ENCODE measurements at places on chromosomes 3 and 15.

GRCh38 chr3:194425399-194425798 lies 26.3 kb upstream of the GP5 start:
- no peak for DNase-seq

DNA sequence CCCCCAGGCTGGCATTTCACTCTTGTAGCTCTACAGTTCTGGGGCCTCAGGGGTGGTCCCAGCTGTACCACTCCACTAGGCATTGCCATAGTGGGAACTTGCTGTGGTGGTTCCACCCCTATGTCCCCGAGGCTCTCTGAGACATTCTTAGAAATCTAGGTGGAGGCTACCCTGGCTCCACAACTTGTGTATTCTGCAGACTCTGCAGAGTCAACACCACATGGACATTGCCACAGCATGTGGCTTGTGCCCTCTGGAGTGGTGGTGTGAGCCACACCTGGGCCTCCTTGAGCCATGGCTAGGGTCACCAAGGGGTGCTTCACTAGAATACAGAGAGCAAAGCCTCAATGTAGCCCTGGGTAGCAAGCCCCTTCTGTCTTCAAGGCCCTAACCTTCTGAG lies 54.4 kb upstream of the STRIT1 start:
- no peak for DNase-seq

- DNase-seq, result peak; percentile 30
These were observed 27.6 kb downstream of the FBXW12 start for GRCh38 chr3:48399387-48400172.

- no peak for DNase-seq
These were observed 21.9 kb upstream of the ATP8B4 start for GRCh38 chr15:50140983-50141382.

DNA sequence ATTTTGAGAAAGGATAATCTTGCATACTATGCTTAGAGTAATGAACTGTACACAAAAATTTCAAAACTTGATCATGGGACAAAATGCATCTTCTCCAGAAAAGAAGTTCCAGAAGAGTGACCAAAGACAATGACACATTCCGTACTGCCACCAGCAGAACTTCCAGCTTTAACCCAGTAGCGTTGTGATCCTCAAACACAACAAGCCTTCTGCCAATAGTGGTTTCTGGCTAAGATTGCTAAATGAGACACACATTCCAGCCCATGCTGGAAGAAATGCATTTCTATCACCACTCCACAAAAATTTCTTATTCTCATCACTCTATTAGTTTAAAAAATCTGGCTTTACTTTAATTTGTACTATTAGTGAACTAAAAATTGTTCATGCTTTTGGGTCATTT lies 334.9 kb downstream of the TBC1D5 start:
- DNase-seq, result no peak

DNA sequence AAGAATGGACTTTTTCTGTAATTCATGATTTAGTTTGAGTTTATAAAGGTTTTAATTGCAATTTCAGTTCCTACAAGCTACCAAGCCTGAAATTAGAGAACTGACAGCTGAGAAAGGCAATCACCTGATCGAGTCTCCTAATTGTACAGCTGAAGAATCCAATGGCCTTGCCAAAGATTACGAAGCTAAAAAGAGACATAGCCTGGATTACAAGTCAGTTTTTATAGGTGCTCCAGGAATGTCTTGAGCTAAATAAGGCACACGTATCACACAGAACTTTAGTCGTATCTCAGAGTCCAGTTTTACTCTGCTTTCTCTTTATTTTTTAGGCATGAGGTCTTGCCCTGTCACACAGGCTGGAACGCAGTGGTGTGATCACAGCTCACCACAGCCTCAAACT lies 6.6 kb downstream of the DPH3 start:
- DNase-seq, result no peak

- DNase-seq, result no peak
These were observed 25.6 kb downstream of the RHOA start for GRCh38 chr3:49386056-49386756.

- no peak for DNase-seq
These were observed 118.9 kb downstream of the MTHFS start for GRCh38 chr15:79777916-79778315.

DNA sequence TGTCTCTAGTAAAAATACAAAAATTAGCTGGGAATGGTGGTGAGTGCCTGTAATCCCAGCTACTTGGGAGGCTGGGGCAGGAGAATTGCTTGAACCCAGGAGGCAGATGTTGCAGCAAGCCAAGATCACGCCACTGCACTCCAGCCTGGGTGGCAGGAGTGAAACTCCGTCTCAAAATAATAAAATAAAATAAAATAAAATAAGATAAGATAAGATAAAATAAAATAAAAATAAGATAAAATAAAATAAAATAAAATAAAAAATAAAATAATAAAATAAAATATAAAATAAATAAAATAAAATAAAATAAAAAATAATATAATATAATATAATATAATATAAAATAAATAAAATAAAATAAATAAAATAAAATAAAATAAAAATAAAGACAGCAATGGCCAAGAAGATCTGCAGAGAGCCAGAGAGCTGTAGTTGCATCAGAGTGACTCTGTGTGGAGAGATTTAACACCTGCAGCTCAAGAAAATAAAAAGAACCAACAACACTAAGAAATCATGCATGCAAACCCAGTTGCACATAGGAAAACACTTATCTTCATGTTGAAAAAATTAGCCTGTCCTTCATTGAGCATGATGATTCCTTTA lies 25.9 kb downstream of the LIPH start:
- no peak for DNase-seq

DNA sequence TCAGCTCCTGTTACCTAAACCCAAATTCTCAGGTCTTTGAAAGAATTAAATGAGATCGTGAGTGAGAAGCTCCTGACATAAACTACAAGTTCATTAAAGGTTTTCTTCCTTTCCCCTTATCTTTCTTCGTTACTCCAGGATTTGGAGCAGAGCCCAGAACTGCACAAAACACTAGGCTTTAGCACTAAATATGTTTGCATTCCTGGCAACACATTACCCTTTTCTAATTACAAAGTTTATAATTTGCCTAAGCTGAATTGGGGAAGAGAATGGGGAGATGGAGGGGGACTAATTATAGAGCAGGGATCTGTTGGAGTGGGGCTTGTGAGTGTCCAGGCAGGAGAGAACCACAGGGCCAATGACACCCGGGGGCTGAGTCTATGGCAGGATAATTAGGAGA lies 109.7 kb downstream of the SV2B start:
- no peak for DNase-seq

DNA sequence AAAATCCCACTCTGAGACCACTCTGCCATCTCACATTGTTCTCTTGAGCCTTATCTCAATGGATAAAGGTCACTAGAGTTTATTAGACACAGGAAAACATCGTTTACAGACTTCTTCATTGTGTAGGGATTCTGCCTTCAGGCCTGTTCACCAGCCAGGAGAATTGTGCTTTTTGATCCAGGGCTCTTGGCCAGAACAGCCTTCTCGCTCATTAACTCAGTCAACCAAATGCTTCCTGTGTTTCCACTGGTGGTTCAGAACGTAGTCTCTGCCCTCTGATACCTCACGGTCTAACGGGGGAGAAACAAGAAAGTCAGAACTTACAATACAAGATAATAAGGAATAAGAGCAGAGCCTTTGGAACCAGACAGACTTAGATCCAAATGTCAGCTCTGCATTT lies 54.2 kb upstream of the TSEN2 start:
- DNase-seq, result no peak

DNA sequence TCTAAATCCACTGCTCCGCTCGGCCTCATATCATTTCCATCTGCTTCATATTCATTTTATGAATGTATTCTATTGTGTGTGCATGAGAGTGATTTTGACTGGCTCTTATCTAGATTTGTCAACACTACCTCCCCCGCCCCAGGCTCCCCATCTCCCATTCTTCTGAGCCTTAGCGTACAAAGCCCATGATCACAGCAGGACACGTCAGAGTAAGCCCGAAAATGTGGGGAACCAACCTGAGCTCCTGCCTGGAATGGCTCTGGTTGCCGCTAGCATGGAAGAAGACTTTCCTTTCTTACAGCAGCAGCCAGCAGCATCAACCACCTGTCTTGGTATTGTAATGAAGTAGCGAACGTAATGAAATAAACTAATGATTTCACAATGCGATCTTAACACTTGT lies 61.4 kb downstream of the GABRB3 start:
- DNase-seq, result no peak

DNA sequence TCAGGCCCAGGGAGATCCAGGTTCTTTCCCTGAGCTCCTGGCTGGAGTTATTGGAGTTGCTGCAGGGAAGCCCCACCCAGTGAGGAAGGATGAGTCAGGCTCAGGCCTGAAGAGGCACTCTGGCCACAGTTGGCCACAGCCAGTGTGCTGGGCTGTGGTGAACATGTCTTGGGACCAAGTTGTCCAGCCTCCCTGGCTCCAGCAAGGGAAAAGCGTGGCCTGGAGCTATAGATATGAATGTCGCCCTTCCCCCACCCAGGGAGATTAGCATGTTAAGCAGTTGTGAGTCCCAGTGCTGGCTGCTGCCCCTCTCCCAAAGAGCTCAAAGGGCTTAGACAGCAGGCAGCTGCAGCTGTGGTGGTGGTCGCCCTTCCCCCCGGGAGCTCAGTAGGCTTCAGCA lies 963.2 kb downstream of the ROBO2 start:
- DNase-seq, result no peak

GRCh38 chr15:27254055-27254454 lies 283.1 kb downstream of the GABRG3 start:
- DNase-seq, result no peak

GRCh38 chr3:150248116-150248887 lies 159.8 kb upstream of the TSC22D2 start:
- DNase-seq, result no peak

DNA sequence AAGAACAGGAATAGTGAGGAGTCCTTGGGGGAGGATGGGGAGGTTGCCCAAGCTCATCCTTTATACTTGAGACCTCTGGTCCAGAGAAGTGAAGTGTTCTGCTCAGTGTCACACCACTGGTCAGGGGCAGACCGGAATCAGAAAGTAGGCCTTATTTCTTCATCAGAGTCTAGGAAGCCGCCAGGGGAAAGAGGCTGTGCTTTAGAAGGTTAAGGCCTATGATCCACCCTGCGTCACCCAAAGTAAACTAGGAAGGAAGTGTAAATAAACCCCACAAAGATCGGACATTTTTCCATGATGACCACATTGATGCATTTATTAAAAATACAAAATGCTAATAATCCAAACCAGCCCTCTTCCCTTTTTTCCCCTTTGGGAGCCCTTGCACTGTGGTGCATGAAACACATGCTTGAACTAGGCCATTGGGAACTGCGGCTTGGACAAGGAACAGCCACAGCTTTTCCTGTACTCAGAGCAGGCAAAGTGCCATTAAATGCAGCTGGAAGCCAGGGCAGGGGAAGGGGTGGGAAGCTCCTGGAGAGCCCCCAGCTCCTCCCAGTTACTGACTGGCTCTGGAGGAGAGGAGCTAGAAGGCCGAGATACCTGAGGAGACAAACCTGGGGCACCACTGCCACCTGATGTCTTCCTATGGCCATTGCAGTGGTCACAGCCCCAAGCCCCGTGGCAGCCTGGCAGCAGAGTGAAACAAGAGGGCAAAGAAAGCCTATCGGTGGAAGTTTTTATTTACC lies 37.0 kb downstream of the CDC25A start:
- DNase-seq, result peak; percentile 87

GRCh38 chr3:20683910-20684309 lies 497.9 kb upstream of the SGO1 start:
- no peak for DNase-seq

DNA sequence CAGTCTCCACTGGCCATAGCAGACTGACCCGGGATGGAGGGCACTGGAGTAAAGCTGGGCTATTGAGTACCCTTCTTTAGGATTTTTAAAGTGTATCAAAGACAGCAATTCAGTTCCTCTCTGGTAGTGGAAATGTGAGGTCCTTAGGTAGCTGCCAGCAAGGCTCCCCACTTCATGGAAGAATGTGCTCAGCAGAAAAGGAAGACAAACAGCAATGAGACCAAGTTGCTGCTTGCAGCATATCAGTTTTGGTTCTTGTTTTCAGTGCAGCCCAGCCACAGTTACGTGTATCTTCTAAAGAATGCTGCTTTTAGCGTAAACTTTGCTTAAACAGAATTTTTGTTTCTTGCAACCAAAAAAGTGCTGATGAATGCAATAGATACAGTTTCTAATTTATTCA lies 374.0 kb upstream of the CBLB start:
- DNase-seq, result no peak

DNA sequence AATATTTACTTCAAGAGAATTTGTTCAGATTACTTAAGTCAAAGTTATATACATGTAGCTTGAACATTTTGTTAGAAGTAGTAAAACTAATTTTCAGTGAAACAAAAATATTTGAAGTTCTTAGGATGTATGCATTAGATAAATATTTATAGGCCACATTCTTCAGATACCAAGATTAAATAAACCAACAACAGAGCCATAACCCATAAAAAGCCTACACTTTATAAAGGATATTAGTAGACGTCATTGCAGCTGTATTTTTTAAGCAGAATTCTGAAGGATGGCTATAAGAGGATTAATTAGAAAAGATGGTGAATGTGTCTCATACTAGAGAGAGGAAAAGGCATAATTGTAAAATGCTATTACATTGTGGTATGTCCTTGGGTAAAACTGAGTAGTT lies 449.7 kb upstream of the ALCAM start:
- no peak for DNase-seq

DNA sequence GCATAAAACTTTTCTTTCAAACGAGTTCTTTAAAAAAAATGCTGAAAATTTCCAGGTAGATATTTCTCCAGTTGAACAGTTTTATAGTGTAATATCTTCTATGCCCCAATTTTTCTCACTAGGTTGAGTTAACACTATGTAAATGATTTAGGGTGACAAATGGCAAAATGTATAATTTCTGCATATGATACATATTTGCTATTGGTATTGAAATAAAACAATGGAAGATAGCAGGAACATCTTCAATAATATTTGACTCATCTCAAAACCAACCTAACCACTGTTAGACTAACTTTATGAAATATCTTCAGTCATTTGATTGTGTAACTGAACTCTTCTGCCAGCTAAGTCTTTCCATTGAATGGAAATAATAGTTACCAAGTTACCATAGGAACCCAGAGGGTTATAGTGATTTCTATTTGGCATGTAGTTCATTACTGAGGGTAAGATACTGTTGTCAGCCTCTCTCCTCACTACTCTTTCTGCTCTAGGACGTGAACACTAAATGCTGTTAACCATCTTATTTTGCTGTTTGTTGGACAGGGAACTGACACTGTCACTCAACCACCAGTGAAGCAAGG lies 824.7 kb upstream of the NECTIN3 start:
- no peak for DNase-seq

DNA sequence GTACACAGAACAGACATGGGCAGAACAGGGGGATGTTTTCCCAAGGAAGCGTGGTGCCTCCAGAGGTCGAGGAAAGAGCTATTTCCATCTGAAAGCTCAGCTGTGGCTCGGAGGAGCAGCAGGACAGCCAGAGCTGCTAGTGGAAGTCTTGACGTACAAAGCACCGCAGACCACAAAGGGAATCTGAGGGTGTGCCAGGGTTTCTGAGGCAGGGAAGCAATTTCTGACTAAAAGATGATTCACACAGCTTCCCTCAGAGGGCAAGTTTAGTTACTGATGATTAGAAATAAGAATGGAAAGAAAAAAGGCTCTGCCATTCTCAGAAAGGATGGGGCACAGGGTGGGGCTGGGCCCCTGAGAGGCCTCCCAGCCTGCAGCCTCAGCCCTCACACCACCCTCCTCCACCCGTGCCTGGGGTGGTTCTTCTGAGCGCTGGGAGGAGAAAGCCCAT lies 45.8 kb upstream of the SEC13 start:
- DNase-seq, result no peak

All from D341Med (cell line).